CMK (cell line): ENCODE measurements at places on chromosomes 1 and 21.

GRCh38 chr1:225942574-225942973, 1.6 kb upstream of the LEFTY2 start:
- DNase-seq = no peak

GRCh38 chr1:112247961-112248360, 148.1 kb upstream of the CTTNBP2NL start:
- DNase-seq = no peak

DNA sequence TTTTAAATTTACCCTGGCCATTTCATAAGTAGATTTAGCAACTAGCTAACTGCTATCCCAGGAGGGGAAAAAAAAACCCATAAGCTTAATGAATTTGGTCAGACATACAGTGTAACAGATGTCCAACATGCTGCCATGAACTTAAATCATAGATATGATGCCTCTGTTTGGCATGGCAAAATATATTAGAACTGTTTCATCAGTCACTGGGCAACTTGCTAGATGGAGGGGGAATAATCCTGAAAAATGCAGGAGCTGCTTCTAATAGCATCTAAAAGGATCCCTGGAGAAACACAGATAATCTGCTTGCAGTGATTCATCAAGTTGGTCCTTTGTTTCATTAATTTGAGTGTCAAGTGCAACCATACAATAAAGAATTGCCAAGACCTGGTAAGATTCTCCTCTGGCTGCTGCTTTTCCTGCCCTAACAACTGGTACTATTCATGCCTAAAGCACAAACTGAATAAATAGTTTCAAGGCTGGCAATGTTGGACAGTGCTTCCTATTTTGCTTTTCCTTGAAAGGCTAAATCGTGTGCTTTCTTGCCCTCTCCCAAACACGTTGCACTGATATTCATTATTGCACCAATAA, 1.5 kb upstream of the ST6GALNAC5 start:
- DNase-seq = no peak

GRCh38 chr1:199290186-199290585, 651.3 kb downstream of the PTPRC start:
- DNase-seq = no peak

DNA sequence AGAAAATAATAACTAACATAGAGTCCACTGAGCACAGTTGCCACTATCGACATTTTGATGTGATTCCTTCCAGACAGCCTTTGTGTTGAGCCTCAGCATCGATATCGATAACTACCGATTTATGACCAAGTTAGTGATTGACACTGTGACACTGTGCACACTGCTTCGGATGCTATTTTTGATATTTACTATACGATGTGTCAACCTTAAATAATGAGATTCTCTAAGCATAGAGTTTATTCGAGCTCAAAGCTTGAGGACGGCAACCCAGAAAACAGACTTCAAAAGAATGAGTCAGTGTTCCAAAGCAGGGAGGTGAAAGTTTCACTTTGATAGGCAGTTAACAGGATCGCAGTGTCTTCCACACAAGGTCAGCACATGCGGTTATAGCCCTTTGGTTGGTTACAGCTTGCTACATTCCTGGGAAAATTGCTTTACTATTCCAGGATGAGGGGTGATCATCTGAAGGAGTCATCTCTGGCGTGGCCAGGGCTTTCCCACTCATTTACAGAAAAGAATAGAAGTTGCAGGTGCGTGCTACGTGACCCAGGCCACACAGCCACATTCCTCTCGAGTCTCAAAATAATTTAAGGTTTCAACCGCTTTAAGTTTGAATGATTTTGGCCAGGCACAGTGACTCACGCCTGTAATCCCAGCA, 53.6 kb upstream of the EFHD2 start:
- DNase-seq = no peak
